ENCODE measurements at places on chromosomes 6 and 20.

- DNase-seq: no peak
These were observed 38.2 kb downstream of the SPDEF start for GRCh38 chr6:34517966-34518365.

DNA sequence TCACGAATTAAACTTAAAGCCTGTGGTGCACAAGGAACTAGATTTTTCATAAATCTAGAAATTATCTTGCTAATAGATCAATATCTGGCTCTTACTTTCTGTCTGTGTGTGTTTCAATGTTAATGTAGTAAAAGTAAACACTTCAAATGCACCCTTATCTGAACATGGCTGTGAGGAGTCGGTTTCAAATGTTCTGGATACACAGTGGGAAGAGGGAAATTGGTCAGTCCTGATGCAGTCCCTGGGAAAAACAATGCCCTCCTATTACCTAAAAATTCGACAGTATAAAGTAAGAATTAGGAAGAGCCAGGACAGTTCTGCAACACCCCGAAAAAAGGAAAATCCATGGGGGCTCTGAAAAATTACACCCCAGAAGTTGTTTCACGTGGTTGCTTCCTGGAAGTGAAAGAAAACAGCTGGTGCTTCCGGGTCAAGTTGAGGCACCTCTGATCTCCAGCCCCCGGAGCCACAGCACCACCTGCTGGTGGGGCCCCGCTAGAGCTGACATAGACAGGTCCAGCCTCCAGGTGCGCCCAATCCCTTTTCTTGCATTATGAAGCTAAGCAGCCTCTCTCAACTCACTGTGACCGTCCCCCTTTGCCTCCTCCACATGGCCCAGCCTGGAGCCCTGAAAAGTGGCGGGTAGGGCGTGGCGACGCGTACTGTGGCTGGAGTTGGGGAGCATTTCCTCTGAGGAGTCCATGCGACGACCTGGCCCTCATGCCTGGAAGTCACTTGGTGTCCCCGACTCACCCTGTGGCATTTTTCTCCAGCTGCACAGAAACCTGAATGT lies 8.3 kb downstream of the SEMG2 start:
- DNase-seq: peak; percentile 45

DNA sequence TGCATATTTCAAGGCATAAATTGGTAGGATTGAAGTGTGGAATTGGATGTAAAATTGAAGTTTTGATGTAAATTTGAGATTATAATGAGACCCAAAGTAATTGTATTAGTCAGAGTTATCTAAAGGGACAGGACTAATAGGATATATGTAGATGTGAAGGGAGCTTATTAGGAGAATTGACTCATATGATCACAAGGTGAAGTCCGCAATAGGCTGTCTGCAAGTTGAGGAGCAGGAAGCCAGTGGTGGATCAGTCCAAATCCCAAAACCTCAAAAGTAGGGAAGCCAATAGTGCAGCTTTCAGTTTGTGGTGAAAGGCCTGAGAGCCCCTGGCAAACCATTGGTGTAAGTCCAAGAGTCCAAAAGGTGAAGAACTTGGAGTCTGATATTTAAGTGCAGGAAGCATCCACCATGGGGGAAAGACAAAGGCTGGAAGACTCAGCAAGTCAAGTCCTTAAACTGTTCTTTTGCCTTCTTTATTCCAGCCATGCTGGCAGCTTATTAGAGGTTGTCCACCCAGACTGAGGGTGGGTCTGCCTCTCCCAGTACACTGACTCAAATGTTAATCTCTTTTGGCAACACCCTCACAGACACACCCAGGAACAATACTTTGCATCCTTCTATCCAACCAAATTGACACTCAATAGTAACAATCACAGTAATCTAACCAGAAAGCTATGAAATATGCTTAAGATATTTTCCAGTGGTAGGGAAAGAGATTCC lies 442.6 kb upstream of the PTCHD4 start:
- DNase-seq: no peak

DNA sequence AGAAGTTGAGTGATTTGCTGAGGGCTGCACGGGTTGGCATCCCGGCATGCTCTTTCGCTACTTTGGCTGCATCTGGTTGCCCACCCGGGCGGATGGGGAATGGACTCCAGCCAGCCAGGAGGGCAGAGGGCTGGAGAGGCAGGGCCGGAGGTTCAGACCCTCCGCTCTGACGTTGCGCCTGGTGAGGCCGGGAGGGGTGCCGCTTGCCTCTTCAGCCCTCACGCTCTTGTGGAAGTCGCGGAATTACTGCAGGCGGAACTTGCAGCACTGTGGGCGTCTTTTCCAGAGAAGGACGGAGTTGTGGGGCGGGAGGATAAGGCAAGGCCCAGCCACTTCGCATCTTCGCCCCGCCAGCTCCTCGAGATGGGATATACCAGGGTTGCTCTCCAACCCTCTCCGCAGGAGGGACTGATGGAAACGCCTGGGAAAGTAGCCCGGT lies 656 bp downstream of the RTEL1 start:
- no peak for DNase-seq

- DNase-seq: no peak
These were observed 50.3 kb downstream of the JPH2 start for GRCh38 chr20:44136579-44137265.

DNA sequence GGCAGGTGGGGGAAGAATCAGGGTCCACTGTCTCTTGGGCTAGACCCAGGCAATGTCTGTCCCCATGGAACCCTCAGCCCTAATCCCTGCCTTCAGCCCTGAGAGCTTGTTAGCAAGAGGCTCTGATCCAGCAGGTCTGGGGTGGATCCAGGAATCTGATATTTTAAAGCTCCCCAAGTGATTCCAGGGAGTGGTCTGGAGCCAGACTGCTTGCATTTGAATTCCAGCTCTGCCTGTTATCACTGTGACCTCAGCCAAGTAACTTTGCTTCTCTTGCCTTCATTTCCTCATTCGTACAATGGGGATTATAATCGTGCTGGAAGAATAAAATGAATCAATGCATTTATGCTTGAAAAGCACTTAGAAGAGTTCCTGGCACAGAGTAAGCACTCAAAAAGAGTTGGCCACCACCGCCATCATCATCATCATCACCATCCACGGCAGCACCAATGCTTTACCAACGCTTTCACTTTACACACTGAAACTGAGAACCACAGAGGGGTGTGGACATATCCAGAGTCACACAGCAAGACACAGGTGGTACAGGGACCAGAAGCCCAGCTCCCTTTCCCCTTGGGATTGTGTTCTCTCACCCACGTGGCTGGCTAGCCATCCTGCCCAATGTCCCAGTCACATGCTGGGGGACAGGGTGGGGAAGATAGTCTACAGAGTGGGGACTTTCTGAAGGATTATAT lies 75.7 kb upstream of the RALY start:
- DNase-seq: no peak

DNA sequence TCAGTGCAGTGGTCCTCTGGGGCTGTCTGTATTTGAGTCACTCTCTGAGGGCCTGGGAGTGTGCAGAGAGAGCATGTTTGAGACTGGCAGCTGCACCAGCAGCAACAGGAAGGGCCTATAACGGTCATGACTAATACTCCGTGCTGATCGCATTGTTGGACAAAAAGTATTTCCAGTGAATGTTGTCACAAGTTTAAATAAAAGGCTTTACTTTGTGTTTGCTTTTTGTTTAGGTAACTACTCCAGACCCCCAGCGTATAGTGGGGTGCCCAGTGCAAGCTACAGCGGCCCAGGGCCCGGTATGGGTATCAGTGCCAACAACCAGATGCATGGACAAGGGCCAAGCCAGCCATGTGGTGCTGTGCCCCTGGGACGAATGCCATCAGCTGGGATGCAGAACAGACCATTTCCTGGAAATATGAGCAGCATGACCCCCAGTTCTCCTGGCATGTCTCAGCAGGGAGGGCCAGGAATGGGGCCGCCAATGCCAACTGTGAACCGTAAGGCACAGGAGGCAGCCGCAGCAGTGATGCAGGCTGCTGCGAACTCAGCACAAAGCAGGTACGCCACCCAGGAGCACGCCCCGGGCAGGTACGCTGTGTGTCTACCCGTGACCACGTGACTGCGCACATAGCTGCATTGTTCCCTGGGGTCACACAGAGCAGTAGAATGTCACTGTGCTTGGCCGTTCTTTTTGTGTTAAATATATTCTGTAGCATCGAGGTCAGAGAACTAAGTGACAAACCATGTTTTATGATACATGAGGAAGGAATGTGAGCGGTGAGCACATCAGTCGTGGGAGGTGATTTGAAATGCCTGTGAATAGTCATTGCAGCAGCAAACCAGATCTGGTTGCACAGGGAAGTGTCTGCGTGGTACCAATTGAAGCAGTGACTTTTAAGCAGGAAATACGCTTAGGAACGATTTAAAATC lies 174.7 kb downstream of the TMEM242 start:
- no peak for DNase-seq

GRCh38 chr20:37072293-37073196 lies 23.3 kb downstream of the RBL1 start:
- DNase-seq: no peak

DNA sequence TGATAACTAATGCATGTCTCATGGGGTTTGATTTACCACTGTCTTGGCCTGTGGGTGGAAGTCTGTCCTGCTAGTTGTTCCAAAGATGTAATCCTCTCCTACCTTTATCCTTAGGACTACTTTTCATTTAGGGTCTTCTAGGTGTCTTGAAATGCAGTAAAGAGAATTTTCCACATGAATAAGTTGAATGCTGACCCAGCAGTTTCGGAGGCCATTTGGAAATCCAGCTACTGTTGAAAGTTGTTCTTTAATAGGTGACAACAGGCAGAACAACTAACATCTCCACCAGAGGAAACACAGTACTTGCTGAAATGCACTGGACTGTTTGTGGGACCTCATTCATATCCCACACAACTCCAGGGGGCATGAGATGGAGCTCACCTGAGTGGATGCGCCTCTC lies 478.1 kb downstream of the BTBD3 start:
- no peak for DNase-seq

- DNase-seq: no peak
These were observed 628 bp downstream of the RBM24 start for GRCh38 chr6:17281497-17282481.

GRCh38 chr20:59684685-59685242 lies 80.4 kb downstream of the PHACTR3 start:
- DNase-seq: no peak

GRCh38 chr6:16816891-16817290 lies 55.6 kb upstream of the ATXN1 start:
- DNase-seq: no peak

- no peak for DNase-seq
These were observed 109.1 kb upstream of the SCAF8 start for GRCh38 chr6:154624038-154624599.

- DNase-seq: peak; percentile 28
These were observed 702 bp downstream of the ETV7 start for GRCh38 chr6:36386495-36387439.

- no peak for DNase-seq
These were observed 256.5 kb upstream of the SUPT3H start for GRCh38 chr6:45634231-45634630.

DNA sequence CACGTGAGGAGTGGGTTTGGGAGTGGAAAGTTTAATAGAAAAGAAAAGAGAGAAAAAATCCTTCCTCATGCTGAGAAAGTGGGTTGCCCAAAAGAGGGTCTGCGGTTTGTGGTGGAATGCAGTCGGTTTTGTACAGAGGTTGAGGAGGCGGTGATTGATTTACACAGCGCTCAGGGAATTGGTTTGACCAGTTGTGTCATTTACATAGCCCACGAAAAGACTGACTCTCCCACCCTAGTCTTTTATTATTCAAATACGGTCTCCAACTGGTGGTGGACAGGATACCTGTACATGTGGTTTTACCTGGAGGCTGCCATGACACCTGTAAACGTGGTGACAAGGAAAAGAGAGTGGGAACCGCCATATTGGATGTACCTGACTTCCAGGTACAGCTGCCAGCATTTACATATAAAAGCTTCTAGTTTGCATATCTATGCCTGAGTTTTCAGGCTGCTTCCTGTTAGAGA lies 42.1 kb downstream of the HLA-DPB1 start:
- no peak for DNase-seq

- DNase-seq: no peak
These were observed 329.0 kb downstream of the ESR1 start for GRCh38 chr6:152136449-152136825.

All from activated naive CD4-positive, alpha-beta T cell treated with Interleukin-2 at 50 U/mL for 16 hours (primary cell).